Stimulated activated CD8-positive, alpha-beta memory T cell treated with anti-CD3 and anti-CD28 coated beads, Interleukin-4, amount 100 ng/mL, for 1 hour (primary cell): ENCODE measurements at places on chromosomes 1 and 21.

GRCh38 chr1:48036710-48037355 lies 39.6 kb upstream of the TRABD2B start:
- DNase-seq = no peak

DNA sequence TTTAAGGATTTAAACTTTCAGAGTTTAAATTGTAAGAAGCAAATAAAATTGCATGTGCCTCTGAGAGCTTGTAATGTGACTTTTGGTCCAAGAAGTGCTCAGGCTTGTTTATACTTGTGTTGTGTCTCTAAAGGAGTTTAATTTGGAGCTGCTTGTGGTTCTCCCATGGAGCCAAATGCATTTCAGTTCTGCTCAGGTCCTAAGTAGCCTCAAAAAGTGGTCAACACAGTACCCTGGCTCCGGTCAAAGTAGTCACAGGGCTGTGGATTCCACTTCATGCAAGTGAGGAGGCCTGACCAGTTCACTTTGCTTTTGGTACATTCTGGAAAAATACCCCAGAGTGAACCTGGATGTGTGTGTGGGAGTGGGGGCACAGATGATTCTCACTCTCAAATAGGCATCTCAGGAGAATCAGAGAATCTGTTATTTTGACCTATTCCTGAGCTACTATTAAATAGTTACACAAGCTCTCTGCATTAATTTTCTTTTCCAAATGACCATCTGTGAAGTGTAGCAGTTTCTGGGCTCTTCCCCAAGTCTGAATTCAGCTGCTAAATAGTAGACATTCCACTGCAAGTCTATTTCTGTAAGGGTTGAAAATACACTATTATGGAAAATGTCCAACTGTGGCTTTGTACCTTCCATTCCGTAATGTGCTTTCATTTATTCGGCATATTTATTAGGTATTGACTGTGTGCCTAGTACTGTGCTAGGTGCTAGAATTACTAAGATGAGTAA lies 31.7 kb upstream of the AGO1 start:
- no peak for DNase-seq

GRCh38 chr1:30342535-30343141 lies 380.7 kb downstream of the MATN1 start:
- DNase-seq = no peak

- no peak for DNase-seq
Measured at GRCh38 chr21:38133240-38133639, 123.6 kb upstream of the KCNJ15 start.

GRCh38 chr1:99546432-99547416 lies 99.2 kb upstream of the PALMD start:
- DNase-seq = no peak

- no peak for DNase-seq
Measured at GRCh38 chr1:228143480-228144192, 3.6 kb downstream of the GUK1 start.

DNA sequence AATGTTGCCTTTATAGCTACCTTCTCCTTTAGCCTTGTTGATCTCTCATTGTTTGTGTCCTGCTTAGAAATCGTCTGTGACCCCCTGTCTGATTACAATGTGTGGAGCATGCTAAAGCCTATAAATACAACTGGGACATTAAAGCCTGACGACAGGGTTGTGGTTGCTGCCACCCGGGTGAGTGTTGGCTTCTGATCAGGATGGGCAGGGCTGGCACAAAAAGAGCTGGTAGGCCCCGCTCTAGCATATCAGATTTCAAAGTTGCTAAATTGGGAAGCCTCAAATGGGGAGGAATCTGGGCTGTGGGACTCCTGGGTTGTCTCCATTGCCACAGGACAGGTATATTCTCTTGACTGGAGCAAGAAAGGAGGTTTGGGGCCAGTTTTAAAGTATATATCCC lies 8.4 kb downstream of the NCSTN start:
- DNase-seq = no peak

DNA sequence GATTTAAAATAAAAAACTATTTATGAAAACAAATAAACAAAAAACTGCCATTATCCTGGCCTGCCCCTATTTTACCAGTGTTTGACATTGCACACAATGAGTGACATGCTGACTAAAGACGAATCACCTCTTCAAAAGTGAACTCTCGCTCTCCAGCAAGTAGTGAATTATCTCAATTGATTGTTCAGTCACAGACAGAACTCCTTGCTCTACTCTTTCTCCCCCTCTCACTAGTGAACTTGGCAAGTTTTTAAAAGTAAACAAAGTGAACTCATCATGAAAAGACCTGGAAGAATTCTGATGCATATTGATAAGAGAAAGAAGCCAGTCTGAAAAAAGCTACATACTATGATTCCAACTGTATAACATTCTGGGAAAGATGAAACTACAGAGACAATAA lies 4.7 kb upstream of the C1orf52 start:
- no peak for DNase-seq

- no peak for DNase-seq
Measured at GRCh38 chr1:227748496-227749182, 13.4 kb downstream of the SNAP47 start.

- DNase-seq = no peak
Measured at GRCh38 chr21:43308815-43309283, 118.1 kb downstream of the SIK1 start.

GRCh38 chr21:44918581-44919033 lies 2.1 kb downstream of the ITGB2 start:
- no peak for DNase-seq

DNA sequence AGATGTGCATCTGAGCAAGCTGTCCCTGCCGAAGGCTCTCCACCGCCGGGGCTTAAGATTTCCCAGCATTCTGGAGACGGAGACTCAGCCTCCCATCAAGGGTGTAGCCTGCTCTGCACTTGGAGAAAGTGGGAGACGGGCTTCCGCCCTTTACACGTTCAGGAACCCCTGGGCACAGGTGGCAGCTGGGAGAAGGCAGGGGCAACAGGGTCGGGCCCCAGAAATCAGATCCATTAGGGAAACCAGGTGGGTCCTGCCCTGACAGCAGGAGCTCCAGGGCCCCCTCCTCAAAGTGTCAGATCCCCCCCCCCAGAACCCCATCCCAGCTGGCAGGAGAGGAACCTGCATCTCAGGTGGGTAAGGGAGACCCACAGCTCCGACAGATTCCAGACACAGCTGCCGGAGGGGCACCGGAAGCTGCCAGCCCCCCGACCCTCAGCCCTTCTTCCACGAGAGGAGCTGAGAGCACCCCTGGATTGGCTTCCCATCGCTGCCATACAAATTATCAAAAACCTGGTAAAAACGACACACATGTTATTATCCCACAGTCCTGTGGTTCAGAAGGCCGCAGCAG lies 236.6 kb downstream of the NPHP4 start:
- DNase-seq = no peak

DNA sequence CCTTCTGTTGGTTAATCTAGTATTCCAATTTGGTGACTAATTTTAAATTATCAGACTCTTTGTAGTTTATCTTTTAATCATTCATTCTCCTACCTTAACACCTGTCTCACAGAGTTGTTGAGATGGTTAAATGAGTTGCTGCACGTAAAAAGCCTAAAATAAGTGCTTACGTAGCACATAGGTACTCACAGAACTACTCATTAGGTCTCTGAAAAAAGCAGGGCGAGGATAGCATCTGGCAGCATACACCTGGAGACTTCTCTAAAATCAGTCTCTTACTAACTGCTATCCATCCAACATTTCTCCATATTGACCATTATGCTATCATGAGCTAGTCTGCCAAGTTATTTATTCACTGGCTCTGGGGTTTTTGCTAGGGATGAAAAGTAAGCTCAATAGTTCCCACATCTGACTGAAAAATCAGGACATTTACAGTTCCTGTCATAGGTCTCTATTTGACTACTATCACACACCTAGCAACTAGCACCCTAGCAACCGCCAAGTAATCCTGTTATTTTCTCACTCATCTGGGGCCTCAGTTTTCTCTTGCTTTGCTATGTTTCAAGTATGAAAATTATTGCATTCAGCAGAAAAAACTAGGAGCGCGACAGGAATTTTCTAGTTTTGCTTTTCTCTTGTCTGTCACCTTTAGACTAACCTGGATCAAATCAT lies 11.2 kb downstream of the CSDE1 start:
- no peak for DNase-seq

- DNase-seq = no peak
Measured at GRCh38 chr1:244955661-244956060, 91.3 kb upstream of the HNRNPU start.

DNA sequence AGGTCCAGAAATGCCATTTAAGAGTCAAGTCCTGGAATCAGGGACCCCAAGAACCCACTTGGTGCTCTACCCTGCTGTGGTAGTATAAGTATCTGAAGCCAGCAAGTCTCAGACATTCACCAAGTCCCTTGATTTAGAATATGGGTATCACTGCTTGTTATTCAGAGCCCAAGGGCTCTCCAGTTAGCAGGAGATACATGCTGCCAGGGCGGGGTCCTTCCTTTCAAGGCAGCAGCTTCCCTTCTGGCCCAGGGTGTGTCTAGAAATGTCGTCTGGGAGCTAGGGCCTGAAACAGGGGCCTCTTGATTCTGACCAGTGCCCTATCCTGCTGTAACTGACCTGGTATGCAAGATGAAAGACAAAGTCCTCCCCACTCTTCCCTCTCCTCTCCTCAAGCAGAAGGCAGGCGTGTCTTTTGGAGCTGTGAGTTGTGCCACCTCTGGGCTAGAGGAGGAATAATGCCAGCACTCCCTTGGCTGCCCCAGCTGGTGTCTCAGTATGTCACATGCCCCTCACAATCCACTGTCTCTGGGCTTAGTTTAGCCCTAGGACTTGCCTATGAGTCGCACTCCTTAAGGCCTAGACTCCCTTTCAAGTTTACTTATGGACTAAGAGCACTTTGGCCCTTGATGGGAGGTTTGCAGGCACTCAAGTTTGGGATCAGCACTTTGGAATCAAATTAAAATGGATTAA lies 200.2 kb downstream of the MRPL39 start:
- no peak for DNase-seq

DNA sequence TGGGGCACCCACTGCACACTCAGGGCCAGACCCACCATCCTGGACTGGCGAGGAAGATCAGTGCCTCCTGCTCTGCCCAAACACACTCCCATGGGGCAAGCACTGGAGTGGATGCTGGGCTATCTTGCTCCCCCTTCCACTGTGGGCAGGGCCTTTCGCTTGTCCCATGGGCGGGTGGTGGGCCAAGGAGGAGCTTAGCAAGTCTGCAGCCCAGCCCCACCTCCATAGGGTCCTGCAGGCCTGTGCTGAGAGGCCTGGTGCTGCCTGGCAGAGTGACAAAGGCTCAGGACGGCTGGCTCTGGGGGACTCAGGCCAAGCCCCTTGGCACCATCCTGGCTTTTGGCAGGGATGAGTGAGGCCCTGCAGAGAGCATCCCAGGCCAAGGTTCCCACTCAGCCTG lies 89.4 kb downstream of the PTPRU start:
- no peak for DNase-seq

GRCh38 chr1:204828352-204828850 lies 42.3 kb upstream of the NFASC start:
- no peak for DNase-seq

- DNase-seq = no peak
Measured at GRCh38 chr21:44437696-44438431, 17.4 kb upstream of the LRRC3 start.

- DNase-seq = peak; percentile 61
Measured at GRCh38 chr1:152188673-152189591, 29.9 kb upstream of the RPTN start.
